Fibroblast of lung (primary cell): ENCODE measurements at places on chromosomes 4 and X. TPM values are rescaled to one million over a fixed set of nuclear protein-coding genes. Genes with fewer than 3 reads are reported as not detected.

GRCh38 chr4:112515198-112516065 is 548 bp downstream of the NEUROG2 start:
- no peak for DNase-seq

DNA sequence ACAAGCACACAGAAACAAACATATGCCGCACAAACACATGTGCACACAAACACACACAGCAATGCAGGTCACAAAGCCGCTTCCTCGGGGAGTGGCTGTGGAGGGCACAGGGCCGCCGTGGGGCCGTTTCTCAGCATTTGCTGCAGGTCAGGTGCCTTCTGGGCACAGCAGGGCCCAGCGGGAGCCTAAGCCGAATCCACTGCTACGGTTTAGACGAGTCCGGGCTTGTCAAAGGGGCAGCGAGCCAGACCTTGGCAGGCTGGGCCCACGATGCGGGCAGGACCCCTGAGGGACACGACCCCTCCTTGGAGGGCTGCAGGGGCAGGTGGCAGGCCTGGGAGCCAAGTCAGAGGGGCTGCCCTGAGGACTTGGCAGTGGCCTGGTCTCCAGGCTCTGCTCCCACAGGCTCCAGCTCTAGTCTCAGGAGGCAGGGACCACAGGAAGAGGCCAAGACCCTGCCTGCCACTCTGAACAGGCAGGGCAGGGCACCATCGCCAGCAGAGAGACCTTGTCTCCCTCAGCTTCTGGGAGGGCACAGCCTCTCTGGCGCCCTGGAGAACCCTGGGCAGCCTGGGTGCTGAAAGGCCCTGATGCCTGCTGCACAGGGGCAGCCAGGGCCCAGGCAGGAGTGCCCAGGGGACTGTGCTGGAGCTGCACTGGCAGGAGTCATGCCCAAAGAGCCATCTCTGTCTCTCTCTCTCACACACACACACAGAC is 5.5 kb upstream of the ATP2B3 start:
- DNase-seq: no peak

The HUWE1 gene
- 85.5 and 146 TPM in 2 replicates for total RNA-seq

- no peak for DNase-seq
These were observed 2.2 kb downstream of the CCNB3 start for GRCh38 chrX:50206753-50207152.

DNA sequence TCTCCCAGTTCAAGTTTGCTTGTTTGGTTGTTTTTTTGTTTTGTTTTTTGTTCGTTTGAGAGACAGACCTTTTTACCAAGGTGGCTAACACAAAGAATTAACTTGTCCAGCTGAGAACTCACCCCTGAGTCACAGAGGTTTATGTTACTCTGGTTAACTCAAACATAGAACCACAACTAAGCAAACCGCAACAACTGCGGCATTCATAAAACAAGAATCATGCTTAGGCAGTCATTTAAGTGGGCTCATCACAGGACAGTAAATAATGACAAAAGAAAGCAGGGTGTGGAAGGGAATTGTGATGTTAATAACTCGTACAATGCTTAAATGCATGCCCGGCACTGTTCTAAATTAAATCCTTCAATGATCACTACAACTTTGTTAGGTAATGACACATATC is 24.7 kb upstream of the IL13RA1 start:
- no peak for DNase-seq

The PRKG2 gene
- total RNA-seq: 17.5 and 26.5 TPM in 2 replicates

The ADGRG4 gene
- total RNA-seq: not detected in 2 replicates

- DNase-seq: no peak
These were observed 775.4 kb downstream of the STPG2 start for GRCh38 chr4:97367878-97368277.

DNA sequence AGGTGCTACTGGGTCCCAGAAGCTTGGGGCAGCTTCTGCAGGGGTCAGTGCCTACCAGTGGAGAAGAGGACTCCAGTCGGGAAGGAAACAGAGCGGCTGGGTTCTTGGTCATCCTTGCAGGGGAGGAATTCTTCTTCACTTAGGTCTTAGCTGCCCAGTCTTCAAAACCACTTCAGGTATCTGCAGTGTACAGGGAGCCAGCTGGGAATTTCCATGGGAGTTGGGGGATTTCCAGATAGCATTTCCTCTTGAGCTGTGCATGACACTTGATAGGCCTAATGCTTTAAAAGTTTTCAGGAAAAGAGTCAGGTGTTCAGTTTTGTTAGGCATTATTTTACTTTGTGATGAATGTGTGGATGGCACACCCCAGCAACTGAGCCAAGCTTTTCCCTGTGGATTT is 58.1 kb upstream of the ENPP6 start:
- DNase-seq: no peak

- no peak for DNase-seq
These were observed 89.2 kb upstream of the GLRA2 start for GRCh38 chrX:14440106-14440505.

The TKTL1 gene
- not detected in 2 replicates for total RNA-seq

- peak; percentile 38 for DNase-seq
These were observed 99.6 kb upstream of the SORBS2 start for GRCh38 chr4:185911556-185912064.

GRCh38 chr4:118389721-118390120 is 36.9 kb upstream of the PRSS12 start:
- peak; percentile 7 for DNase-seq

The APLN gene
- 0.17 and 3.6 TPM in 2 replicates for total RNA-seq

The MAGEA1 gene
- total RNA-seq: not detected in 2 replicates

DNA sequence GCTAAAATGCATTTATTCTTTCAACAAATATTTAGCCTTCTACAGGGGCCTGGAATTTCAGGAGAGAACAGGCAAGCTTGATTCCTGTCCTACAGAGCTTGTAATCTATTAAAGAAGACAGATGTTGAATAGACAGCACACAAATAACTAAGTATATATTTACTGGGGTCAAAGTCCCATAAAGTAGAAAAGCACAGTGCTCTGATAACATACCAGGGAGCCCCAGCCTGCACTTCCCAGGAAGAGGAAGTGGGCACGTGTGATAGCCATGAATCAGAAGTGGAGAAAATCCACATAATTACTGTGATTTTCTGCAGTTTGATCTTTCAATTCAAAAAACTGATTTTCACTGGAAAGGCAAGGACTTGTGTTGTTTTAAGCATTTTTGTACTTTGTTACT is 129.1 kb downstream of the EGF start:
- no peak for DNase-seq

GRCh38 chrX:130418066-130418465 is 16.3 kb downstream of the RBMX2 start:
- no peak for DNase-seq

The RHOXF2B gene
- not detected in 2 replicates for total RNA-seq

- no peak for DNase-seq
These were observed 166.6 kb upstream of the TBL1X start for GRCh38 chrX:9298221-9298620.

The MAGEB1 gene
- not detected in 2 replicates for total RNA-seq

DNA sequence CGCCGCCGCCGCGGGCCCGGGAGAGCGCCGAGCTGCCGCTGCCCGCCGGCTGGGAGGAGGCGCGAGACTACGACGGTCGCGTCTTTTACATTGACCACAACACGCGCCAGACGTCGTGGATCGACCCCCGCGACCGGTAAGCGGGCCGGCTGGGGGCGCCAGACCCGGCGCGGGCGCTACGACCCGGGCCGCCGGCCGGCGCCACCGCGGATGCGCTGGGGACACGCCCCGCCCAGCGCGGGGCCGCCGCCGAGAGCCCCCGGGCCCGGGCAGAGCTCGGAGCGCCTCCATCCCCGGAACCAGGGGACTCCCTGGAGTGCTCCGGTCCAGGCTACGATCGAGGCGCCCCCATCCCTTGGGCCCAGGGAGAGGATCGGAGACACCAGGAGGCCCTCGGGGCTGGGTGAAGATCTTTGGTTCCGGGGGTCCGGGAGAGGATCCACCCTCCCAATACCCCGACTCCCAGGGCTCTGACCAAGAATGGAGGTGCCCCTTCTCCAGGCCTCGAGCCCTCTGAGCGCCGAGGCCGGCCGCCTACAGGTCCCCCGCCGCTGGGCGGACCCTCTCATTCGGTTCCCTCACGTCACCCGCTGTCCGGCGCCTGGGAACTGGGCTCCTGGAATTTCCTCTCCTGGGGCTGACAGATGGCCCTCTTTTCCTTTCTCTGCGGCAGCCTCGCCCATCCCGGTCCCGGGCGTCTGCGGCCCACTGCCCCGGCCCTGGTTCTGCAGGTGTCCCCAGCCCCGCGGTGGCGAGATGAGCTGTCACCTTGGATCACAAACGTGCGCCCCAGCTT is 48.8 kb downstream of the CLDN34 start:
- DNase-seq: peak; percentile 44

- DNase-seq: peak; percentile 64
These were observed 339.0 kb upstream of the BOD1L1 start for GRCh38 chr4:13966231-13967195.

The XK gene
- total RNA-seq: 0.17 and 0.26 TPM in 2 replicates

The CCDC160 gene
- total RNA-seq: 0.17 and 0.26 TPM in 2 replicates

DNA sequence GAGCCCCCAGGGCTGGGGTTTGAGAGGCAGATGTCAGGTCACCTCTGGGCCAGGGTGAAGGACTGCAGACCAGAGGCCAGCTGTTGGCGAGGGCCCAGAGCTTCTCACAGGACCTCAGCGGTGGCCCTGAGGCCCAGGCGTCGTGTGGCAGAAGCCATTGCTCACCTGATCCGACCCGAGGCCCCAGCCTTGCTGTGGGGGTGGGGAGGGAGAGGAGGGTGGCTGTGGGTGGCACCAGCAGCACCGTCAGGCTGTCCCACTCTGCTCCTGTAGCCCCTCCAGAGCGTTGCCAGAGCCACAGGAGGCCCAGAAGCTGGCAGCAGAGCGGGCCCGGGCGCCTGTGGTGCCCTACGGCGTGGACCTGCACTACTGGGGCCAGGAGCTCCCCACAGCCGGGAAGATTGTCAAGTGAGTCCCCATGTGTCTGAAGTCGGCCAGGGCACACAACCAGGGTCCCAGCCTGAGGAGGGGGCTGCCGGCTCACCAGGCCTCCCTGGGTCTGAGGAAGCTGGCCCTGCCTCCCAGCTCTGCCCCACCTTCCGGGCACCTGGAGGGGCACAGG is 28.8 kb downstream of the UVSSA start:
- no peak for DNase-seq

- no peak for DNase-seq
These were observed 83.0 kb downstream of the GRIA2 start for GRCh38 chr4:157303471-157303960.

The COL25A1 gene
- under 0.01 TPM in 2 replicates for total RNA-seq

The VCX3A gene
- not detected in 2 replicates for total RNA-seq

- no peak for DNase-seq
These were observed 410.6 kb downstream of the HNRNPD start for GRCh38 chr4:81963015-81963762.

The CDKL5 gene
- 2.8 and 5.0 TPM in 2 replicates for total RNA-seq

- DNase-seq: peak; percentile 99
These were observed 99.3 kb upstream of the PRKG2 start for GRCh38 chr4:81314196-81314896.

- DNase-seq: no peak
These were observed 3.9 kb upstream of the PRSS12 start for GRCh38 chr4:118356731-118357130.

GRCh38 chr4:25874655-25875054 is 11.9 kb upstream of the SEL1L3 start:
- no peak for DNase-seq

DNA sequence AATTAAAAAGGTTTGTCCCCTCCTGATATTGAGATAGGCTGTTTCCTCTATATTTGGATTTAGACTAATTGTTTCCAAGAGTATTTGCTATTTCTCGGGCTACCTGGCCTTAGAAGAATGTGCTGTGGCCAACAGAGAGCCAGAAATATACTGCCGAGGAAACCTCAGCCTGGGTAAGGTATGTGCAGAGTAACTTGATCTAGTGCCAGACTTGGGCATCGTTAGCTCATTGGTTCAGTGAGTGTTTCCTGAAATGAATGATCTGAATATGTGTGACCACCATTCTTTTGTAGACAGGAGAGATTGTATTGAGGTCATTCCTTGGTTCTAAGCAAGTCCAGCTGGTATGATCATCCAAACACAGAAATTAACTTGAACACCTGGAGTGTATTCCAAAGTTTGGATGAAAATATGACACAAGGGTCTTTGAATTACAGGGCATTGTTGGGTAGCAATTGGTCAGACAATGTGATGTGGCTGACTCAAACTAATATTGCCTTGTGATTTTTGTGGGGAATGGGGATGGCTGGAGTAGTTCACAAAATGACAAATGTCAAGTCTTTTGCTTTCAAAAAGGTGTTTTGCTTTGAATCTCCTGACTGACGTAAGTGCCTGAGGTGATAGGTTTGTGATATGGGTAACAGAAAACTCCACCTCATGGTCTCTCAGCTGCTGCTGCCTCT is 100.2 kb upstream of the CXCL13 start:
- DNase-seq: no peak

DNA sequence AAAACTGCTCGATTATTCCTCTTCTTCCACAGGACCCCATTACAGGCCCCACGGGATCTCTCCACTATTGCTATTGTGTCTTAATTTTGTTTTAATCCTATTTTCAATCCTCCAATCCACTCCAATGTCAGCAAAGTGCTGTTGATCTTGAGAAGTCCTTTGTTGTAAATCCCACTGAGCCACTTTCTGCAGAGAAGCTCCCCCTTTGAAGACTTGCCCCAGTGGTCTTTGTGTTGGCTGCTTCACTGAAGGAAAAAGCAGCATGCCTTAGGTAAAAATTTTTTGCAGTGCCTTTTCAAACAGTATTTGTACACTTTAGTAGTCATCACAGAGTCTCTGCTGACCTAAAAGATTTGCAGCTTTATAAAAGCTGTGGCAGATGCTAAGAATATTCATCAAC is 252.0 kb upstream of the SLC7A11 start:
- DNase-seq: no peak

GRCh38 chr4:74178798-74179197 is 20.9 kb downstream of the MTHFD2L start:
- no peak for DNase-seq

- DNase-seq: no peak
These were observed 60.8 kb downstream of the ABLIM2 start for GRCh38 chr4:8097721-8098345.

- DNase-seq: peak; percentile 10
These were observed 42.0 kb downstream of the TMEM150C start for GRCh38 chr4:82519776-82520175.

The ERAS gene
- not detected in 2 replicates for total RNA-seq

DNA sequence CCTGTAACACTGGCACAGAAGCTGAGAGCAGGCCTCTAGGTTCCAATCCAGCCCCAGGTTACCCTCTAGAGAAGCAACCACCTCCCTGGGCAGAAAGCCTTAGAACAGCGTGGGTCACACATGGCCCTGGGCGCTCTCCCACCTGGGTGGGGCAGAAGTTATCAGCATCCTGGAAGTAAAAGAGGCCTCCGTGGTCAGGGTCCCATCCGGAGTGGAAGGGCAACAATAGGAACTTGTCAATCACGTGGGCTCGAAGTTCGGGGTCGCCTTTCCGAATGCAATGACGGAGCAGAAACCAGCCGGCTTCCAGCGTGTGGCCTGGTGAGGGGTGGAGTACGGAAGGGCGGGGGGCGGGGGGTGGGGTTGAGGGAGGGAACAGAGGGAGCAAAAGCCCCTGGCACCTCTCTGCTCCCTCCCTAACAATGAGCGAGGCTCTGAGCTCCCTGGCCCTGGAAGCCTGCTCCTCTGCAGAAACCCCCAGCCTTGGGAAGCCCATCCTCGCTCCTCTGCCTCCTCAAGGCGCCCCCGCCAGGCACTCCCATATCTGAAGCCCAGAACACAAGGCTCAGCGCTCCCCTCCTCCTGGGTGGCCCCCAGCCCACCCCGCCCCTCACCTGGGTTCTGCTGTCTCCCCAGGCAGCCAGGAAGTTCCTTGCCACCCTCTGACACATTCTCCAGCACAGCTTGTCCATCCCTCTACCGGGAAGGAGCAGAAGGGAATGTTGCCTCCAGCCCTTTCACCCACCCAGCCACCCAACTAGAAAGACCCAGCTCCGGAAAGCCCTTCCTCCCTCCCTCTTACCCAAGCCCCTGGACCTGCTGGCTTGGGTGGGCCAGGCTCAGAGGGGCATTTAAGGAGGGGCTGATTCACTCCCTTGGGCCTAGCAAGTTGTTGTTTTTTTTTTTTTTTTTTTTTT is 2.8 kb downstream of the RENBP start:
- no peak for DNase-seq
